ENCODE measurements at places on chromosomes 7 and 10.

- DNase-seq = no peak
Observed at GRCh38 chr10:34596351-34596750, 218.7 kb downstream of the PARD3 start.

DNA sequence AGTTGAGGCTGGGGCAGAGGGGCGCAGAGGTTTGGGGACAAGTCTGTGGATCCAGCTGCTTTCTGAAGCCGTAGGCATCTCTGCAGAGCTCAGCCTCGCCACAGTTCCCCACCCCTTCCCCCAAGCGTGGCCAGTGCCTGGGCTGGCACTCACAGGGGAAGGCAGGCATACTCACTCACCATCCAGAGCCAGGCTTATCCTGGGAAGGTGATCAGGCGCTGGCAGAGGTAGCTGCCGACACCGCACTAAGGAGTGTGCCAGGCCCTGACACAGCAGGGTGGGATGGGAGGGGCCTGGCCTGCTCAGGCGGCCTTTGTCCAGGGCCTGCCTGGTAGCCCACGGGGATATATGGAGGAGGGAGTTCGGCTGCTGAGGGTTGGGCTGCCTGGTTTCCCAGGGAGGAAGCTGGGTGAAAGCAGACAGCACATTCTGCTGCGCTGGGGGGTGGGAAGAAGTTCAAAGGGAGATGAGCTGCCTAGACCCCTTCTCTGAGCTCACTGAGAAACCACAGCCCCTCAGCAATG lies 15.9 kb downstream of the VSIR start:
- DNase-seq = no peak

GRCh38 chr7:116331020-116331419 lies 120.7 kb downstream of the TES start:
- no peak for DNase-seq

GRCh38 chr7:134764365-134764764 lies 15.1 kb upstream of the CALD1 start:
- no peak for DNase-seq

DNA sequence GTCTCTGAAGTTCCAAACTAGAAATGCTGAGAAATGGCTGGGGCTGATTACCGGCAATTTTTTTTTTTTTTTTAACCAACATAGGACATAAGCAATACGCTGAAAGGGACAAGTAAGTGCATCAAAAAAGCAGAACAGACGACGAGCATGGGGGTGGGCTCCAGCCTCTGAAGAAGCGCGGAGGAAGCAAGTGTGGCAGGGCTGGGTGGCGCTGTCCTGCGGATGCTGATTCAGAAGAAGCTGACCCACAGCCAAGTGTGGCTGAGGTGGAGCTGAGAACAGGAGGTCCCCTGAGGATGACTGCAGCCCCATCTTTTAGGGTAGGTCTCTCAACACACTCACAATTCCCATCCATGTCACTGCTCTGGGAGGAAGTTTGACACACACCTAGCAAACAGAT lies 65.6 kb downstream of the CTBP2 start:
- no peak for DNase-seq

- no peak for DNase-seq
Observed at GRCh38 chr10:10824591-10825148, 193.0 kb upstream of the CELF2 start.

- DNase-seq = no peak
Observed at GRCh38 chr7:64625114-64626082, 40.5 kb upstream of the ZNF107 start.

DNA sequence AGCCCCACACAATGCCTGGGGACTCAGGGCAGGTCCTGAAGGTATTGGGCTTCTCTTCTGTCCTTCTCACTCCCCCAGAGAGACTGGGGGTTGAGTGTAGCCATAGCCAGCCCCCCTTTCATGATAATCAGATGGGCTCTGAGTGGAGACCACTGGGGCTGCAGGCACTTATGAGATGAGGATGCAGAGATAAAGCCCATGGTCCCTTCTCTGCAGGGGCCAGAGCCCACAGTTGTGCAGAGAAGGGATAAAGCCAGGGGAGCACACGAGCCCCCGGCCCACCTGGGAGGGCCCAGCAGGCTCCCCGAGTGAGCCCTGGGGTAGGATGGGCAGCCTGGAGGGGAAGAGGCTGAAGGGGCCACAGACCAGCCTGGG lies 96.2 kb downstream of the BMS1 start:
- DNase-seq = no peak

DNA sequence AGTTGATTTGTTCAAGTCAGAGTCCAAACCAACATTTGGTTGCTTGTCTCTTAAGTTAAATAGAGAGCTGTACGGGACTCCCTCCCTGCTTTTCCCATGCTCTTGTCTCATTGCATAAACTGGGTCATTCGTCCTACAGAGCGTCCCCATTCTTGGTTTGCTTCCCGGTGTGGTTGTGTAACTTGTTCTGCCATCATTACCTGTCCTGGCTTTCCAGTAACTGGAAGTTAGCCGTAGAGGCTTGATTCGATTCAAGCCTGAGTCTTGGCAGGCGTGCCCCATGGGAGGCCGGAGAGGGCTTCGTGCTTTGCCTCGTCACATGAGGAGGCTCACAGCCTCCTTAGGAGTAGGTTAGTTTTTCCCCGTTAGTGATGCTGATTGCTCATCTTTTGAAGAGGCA lies 40.2 kb downstream of the FBH1 start:
- no peak for DNase-seq

DNA sequence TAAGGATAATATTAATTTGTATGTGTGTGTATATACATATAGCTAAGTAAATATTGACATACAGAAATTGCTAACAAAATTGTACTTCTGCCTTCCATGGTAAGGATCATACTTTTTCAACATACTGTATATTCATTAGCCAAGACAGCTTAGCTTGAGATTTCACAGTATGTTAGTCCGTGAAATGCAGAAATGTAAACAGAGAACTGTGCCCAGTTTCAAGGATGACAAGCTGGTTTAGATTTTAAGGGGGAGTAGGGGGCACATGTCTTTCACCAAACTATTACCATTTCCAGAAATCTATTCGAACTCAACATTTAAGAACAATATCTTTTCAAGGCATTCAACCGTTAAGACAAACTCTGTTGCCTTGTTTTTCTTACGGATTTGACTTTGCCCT lies 182.2 kb downstream of the SORCS1 start:
- no peak for DNase-seq

DNA sequence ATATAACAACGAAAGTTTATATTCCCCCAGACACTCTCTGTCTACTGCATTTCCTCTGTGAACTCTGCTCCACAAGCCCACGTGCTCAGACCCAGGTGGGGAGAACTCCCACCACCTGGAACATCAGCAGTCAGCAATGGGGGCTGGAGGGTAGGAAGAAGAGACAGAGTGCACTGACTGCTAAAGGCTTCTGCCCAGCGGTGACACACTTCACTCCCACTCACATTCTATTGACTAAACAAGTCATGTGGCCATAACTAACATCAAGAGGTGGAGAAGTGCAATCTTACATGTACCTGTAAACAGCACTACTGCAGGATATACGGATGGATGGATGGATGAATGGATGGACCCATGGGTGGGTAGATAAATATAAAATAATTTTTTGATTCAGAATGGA lies 122.2 kb downstream of the MPP7 start:
- no peak for DNase-seq

- no peak for DNase-seq
Observed at GRCh38 chr10:103889121-103889720, 28.8 kb downstream of the STN1 start.

DNA sequence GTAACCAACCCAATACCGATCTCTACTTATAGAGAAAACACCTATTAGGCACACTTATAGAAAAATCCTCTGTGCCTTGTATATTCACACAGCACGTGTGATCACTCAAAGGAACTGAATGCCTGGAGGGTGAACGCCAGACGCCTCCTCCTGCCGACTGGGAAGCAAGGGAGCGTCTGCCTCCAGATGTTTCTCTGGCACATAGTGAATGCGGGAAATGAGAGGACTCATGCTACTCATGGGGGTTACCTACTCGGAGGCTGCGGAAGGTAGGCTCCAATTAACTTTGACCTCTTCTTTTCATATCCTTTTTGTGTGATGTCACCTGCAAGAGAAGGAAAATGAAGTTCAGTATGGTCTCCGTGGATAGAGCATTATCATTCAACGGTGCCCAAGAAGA lies 203.3 kb downstream of the DIP2C start:
- DNase-seq = no peak

GRCh38 chr7:20744954-20745446 lies 41.7 kb downstream of the SP8 start:
- no peak for DNase-seq

DNA sequence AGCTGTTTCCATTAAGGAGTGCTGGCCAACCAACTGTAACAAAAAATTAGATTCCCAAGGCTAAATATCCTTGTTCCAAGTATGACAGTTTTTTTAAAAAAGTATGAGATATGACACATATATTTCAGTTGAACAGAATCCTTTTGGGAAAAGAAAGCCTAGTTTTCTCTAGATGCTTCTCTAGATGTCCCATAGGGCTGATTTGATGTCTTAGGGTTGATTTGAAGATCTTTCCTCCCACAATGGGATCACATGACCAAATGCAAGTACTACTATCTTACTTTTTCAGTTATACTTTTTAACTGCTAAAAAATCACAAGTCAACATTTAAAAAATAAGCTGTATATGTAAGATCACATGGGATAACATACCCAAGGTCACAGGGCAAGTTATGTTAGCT lies 3.7 kb downstream of the NAMPT start:
- DNase-seq = no peak

GRCh38 chr10:30176182-30176581 lies 116.8 kb upstream of the JCAD start:
- DNase-seq = no peak

GRCh38 chr10:99621454-99622251 lies 1.4 kb upstream of the SLC25A28 start:
- no peak for DNase-seq

DNA sequence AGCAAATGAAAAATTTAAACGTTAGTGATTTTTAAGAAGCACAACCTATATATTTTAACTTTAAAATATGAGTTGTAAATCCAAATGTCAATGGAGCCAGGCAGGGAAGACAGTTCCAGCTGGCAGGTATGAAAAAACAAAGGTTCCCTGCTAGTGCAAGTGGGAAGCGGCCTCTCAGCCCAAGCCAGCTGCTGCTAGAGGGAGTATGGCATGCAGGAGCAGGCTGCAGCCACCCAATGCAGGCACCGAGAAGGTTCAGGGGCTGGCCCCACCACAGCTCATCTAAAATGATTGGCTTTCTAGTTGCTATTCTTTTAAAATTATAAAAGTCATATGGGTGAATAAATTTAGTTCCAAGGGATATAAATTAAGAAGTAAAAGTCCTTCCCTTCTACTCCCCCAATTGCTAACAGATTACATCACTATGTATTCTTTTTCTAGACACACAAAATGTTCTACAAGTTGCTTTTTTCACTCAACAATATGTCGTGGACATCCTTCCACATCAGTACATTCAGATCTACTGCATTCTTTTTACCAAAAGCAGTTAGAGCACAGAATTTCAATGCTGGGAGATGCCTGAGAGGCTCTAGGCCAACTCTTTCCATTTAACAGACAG lies 69.3 kb downstream of the SGMS1 start:
- DNase-seq = no peak

GRCh38 chr7:90957883-90958282 lies 306.4 kb upstream of the FZD1 start:
- DNase-seq = no peak

- DNase-seq = no peak
Observed at GRCh38 chr10:13788711-13789447, 202.1 kb downstream of the PRPF18 start.

DNA sequence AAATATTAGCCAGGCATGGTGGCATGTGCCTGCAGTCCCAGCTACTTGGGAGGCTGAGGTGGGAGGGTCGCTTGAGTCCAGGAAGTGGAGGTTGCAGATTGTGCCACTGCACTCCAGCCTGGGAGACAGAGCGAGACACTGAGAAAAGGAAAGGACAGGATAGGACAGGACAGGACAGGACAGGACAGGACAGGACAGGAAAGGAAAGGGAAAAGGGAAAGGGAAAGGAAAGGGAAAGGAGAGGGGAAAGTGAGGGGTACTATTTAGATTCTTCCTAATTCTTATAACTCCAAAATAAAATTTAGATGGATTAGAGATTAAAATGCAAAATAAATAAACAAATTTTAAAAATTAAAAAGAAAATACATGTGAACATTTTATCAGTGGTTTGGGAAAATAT lies 58.7 kb downstream of the PIK3AP1 start:
- no peak for DNase-seq

- DNase-seq = no peak
Observed at GRCh38 chr7:10412422-10413019, 561.2 kb upstream of the PHF14 start.

DNA sequence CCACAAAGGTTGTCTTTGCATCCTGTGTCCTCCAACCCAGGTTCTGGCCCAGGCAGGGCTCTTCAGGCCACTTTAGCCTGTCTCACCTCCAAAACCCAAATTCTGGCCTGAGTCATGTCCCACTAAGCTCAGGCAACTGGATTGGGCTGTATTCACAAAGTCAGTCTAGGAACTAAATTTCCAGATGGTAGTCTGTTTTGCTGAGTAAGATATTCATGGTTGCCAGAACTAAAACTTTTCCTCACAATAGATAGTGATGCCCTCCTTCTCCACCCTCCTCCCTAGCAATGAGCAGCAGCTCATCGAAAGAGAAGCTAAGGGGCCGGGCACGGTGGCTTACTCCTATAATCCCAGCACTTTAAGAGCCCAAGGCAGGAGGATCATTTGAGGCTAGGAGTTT lies 2.9 kb upstream of the ZNF713 start:
- no peak for DNase-seq

- no peak for DNase-seq
Observed at GRCh38 chr10:27536437-27536836, 32.3 kb downstream of the RAB18 start.

- DNase-seq = no peak
Observed at GRCh38 chr7:134480730-134481129, 21.8 kb upstream of the AKR1B1 start.

GRCh38 chr10:133378251-133379096 lies 588 bp upstream of the PAOX start:
- DNase-seq = no peak

- DNase-seq = no peak
Observed at GRCh38 chr10:81920213-81920829, 45.3 kb downstream of the NRG3 start.

All from stimulated activated CD4-positive, alpha-beta T cell treated with anti-CD3 and anti-CD28 coated beads, Interleukin-1b, Interleukin-23, amount 100 ng/mL, for 1 hour (primary cell).